ENCODE measurements at places on chromosomes 12 and 14.

DNA sequence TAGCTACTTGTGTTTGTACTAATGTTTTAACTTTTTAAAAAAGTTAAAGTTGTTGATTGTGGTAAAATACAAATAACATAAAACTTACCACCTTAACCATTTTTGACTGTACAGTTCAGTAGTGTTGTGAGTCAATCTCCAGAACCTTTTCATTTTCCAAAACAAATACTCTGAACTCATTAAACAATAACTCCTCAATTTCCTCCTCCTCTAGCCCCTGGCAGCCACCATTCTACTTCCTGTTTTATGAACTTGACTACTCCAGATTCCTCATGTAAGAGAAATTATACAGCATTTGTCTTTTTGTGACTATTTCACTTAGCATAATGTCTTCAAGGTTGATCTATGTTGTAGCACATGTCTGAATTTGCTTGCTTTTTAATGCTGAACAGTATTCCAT, 299.1 kb upstream of the AMIGO2 start:
- no peak for DNase-seq

GRCh38 chr12:46219877-46220655, 48.8 kb downstream of the SLC38A1 start:
- peak; percentile 54 for DNase-seq

GRCh38 chr14:84584511-84584910, 945.4 kb upstream of the FLRT2 start:
- no peak for DNase-seq

GRCh38 chr12:78531831-78532458, 332.6 kb upstream of the SYT1 start:
- no peak for DNase-seq

GRCh38 chr12:75820848-75821578, 210.6 kb downstream of the PHLDA1 start:
- DNase-seq = no peak

- DNase-seq = no peak
Observed at GRCh38 chr12:93080452-93080851, 151.4 kb upstream of the EEA1 start.

DNA sequence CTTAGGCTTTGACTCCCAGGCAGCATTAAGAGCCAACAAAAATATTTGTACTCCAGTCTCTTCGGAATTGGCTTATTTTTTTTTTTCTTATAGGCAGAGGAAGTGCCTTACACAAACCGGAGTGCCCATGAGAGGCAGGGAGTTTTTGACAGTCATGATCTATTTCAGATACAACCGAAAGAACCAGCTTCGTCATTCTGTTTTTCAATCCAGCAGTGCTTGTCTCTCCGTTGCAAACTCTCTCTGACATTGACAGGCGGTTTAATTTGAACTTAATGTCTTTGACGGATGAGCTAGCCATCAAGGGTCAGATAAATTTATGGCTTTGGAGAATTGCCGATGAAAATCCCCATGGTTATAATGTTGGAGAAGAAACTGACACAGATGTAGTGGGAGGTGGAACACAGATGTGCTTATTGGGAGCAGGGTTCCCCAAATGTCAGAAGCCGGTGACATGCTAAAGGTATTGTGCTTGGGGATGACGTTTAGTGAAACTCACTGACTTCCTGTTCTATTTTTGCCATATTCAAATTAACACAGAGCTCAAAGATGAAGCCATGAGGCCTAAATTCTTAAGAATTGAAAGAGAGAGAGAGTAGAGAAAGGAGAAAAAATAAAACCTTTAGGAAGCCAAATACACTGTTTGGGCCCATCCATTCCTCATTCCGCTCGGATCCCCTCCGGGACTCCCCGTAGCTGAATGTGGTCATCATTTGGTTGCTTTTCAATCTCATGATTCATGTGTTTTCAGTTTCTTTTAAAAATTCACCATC, 59.7 kb downstream of the PLXNC1 start:
- DNase-seq = no peak

DNA sequence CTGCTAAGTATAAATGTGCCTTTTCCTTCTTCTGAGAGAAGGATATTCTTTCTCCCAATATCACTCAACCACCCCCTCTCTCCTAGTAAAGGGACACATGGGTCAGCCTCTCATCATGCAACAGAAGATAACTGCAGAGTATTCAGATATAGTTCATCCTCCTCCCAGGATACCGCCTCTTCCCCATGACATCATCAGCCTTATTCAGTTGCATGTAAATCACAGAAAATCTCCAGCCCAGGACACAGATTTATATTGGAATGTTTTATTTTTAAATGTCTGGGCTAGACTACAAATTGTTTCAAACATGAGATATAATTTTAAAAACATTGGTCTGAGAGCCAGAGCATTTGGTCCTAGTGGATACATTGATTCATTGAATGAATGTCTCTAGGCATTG, 178.5 kb downstream of the C12orf42 start:
- DNase-seq = no peak

- no peak for DNase-seq
Observed at GRCh38 chr14:33682760-33683159, 268.1 kb downstream of the EGLN3 start.

DNA sequence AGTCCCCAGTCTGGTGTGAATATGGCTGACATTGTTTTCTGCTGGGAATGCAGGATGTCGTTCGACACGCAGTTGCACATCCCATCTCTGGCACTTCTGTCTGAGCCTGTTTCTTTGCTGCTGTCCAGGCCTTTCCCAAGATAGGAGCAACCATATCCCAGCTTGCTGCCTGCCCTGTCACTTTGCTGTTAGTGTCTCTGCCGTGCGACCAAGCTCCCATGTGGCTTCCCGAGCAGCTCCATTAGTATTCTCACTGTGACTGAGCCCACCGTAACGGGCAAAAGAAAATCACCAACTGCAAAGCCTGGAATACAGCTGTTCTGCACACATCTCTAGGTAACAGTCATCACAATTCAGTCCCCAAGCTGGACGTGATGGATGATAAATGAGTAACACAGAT, 66.0 kb upstream of the CPSF6 start:
- no peak for DNase-seq
